ENCODE measurements at places on chromosomes 3 and 15. TPM values are rescaled to one million over a fixed set of nuclear protein-coding genes. Genes with fewer than 3 reads are reported as not detected.

The CLRN1 gene
- total RNA-seq: not detected

The ACKR4 gene
- total RNA-seq: 3.4 TPM

The C3orf20 gene
- under 0.01 TPM for total RNA-seq

The HYAL1 gene
- total RNA-seq: 1.1 TPM

The AMIGO3 gene
- total RNA-seq: 2.1 TPM

The C3orf85 gene
- total RNA-seq: not detected

The CCR9 gene
- total RNA-seq: not detected

The P2RY14 gene
- total RNA-seq: 0.14 TPM

The SIDT1 gene
- total RNA-seq: not detected
